ENCODE measurements at places on chromosomes 2 and 18. TPM values are rescaled to one million over a fixed set of nuclear protein-coding genes. Genes with fewer than 3 reads are reported as not detected.

Gene ZAP70
- total RNA-seq: 3.9 TPM

GRCh38 chr2:56754627-56755026, 570.8 kb downstream of the CCDC85A start:
- DNase-seq: no peak
- no peak overlapping the region for H3K27ac ChIP-seq
- H3K27me3 ChIP-seq: no peaks in the 10 kb centered on the region
- no peaks in the 10 kb centered on the region for H3K36me3 ChIP-seq

Gene PLEK
- 2.1 TPM for total RNA-seq

DNA sequence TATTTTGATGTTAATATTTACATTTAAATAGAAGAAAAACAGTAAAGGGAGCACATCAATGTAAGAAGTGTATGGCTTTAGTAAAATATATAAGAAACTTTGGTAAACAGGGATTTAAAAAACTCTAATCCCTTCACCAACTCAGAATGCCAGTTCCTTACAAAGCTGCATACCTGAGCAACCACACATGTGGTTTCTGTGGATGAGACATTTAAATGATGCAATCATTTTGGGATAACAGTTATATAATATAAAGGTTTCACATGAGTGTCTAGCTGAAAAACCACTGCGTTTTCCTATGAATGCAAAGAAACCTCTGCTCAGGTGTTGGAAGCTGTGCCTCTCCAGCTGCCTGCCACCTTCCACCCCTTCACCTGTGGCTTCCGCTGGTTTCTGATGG, 209.1 kb upstream of the REV1 start:
- no peaks in the 10 kb centered on the region for H3K36me3 ChIP-seq
- no peaks in the 10 kb centered on the region for H3K4me1 ChIP-seq
- H3K27ac ChIP-seq: no peak overlapping the region
- no peak for DNase-seq
- H3K27me3 ChIP-seq: no peaks in the 10 kb centered on the region
- no peak overlapping the region for H3K4me3 ChIP-seq

Gene ALLC
- total RNA-seq: 5.2 TPM

DNA sequence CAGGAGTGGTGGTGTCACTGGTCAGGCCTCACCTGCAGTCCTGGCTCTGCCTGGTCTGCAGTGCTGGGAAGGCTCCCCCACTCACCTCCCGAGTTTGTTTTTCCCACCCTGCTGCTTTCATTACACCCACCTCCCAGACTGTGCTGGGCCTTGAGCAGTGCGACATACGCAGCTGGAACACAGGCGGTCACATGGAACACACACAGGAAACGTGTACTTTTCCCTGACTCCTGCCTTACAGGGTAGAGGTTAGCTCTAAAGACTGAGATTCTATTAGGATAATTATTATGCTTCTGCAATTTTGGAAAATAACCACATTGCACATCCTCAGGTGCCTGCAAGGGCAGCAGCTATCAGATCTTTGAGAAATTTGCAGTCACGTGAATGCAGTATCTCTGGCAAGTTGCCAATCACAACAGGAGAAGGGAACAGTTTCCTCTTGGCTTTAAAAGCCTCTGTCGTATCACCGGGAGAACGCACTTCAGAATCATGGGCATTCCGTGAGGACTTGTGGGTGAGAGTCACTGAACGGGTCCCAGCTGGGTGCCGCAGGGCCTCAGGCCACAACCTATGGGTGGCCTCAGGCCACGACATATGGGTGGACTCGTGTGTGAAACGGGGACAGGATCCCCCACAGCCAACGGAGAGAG, 136.5 kb downstream of the ZNF236 start:
- no peak for DNase-seq
- H3K36me3 ChIP-seq: no peaks in the 10 kb centered on the region

Gene IL1RL2
- 3.8 TPM for total RNA-seq

DNA sequence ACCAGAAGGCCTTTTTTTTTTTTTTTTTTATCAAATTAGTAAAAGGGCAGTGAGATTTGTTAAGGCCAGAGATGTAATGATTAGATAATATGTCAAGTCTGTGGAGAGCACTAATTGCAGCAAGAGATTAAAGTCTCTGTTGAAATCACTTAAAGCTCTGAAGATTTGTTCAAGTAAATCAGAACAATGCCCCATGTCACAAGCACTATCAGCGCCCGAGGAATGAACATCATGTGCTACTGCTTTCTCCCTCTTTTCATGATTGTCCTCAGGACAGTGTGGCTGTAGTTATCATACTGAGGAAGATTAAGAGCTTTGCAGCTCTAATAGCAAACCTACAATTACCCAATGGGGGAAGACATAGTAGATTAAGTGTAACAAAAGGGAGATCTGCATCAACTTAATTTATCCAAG, 71.1 kb downstream of the TDRD15 start:
- H3K27me3 ChIP-seq: no peaks in the 10 kb centered on the region
- no peak for DNase-seq
- H3K4me1 ChIP-seq: no peaks in the 10 kb centered on the region
- H3K27ac ChIP-seq: no peak overlapping the region
- H3K36me3 ChIP-seq: no peaks in the 10 kb centered on the region

Gene BCL2L11
- total RNA-seq: 28.3 TPM

DNA sequence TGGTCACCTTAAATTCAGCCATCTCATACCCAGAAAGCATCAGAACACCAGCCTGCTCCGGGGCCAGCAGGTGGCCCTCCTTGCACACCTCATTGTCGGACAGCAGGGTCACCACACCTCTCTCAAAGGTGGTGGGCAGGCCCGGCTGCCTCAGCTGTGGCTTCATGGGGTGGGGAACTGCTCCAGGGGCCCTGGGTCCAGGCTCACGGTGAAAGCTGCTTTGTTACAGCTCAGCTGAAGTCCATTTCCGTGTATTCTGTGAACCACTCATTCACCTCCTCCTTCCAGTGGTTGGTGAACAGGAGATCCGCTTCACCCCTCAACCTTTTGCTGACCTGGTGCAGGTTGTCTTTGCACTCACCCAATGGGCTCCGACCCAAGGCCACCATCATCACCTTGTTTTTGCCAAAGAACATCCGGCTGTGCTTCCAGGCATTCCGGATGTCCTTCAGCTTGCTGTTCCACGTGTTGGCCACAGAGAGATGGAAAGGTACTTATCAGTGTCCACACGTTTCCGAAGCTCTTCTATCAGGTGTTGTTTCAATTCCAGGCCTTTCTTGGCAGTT, 78.6 kb upstream of the LDLRAD4 start:
- H3K4me1 ChIP-seq: no peaks in the 10 kb centered on the region
- DNase-seq: no peak
- H3K36me3 ChIP-seq: no peaks in the 10 kb centered on the region
- no peaks in the 10 kb centered on the region for H3K27me3 ChIP-seq
- H3K4me3 ChIP-seq: no peak overlapping the region

Data from prostate gland (tissue), 2 donors.